ENCODE measurements at places on chromosomes 12 and 14. TPM values are rescaled to one million over a fixed set of nuclear protein-coding genes. Genes with fewer than 3 reads are reported as not detected.
A peak's percentile ranks its signal among the peaks of the same experiment; 100 is the strongest.

Gene GLS2
- 0.13 TPM for polyA plus RNA-seq

DNA sequence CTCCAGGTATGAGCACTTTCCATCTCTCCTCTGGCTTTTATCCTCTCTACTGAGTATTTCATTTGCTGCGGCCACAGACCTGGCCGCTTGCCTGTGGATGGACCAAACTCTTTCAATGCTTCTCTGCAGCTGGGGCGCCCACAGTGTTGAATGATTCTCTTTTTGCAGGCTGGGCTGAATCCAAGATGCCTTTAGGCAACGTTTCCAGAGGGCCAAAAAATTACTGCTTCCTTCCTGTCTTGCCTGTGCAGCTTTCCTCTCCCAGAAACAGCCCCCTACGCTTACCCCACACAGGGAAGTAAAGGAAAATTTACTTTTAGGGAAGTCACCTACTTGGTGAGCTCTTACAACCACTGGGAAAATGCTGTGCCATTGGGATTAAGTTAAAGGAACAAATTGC, 55.6 kb upstream of the JDP2 start:
- no peak for DNase-seq

DNA sequence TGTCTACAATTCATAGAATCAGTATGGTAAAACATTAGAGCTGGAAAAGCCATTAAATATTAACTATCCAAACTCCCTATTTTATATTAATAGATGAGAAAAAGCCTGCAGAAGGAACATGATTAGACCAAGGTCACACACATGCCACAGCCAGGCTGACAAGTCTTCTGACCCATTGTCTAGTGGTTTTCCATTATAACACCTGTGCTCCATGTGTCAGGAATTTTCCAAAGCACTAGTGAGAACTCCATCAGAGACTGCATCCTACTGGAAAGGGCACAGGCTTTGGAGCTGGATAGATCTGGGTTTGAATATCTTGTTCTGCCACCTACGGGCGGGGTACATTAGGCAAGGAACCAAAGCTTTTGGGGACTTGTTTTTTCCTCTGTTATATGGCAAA, 325.5 kb downstream of the RAD51B start:
- no peak for DNase-seq

DNA sequence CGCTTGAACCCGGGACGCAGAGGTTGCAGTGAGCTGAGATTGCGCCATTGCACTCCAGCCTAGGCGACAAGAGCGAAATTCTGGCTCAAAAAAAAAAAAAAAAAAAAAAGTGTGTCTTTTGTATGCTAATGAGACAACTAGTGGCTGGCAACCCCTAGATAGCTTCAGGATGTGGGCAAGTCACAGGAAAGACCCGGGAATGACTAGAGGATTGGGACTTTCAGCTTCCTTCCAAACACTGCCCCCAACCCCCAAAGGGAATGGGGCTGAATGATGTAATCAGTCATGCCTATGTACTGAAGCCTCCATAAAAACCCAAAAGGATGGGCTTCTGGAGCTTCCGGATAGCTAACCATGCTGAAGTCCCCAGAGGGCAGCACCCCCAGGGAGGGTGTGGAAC, 28.6 kb downstream of the USP44 start:
- no peak for DNase-seq

- DNase-seq = no peak
These were observed 163.7 kb upstream of the NOVA1 start for GRCh38 chr14:26761532-26761931.

GRCh38 chr12:126358806-126359205, 1293.6 kb downstream of the AACS start:
- no peak for DNase-seq

Gene AKAP5
- polyA plus RNA-seq = 0.17 TPM

GRCh38 chr14:25247609-25248008, 197.7 kb upstream of the STXBP6 start:
- no peak for DNase-seq

GRCh38 chr12:162467-163307, 51.3 kb downstream of the SLC6A12 start:
- DNase-seq = no peak

DNA sequence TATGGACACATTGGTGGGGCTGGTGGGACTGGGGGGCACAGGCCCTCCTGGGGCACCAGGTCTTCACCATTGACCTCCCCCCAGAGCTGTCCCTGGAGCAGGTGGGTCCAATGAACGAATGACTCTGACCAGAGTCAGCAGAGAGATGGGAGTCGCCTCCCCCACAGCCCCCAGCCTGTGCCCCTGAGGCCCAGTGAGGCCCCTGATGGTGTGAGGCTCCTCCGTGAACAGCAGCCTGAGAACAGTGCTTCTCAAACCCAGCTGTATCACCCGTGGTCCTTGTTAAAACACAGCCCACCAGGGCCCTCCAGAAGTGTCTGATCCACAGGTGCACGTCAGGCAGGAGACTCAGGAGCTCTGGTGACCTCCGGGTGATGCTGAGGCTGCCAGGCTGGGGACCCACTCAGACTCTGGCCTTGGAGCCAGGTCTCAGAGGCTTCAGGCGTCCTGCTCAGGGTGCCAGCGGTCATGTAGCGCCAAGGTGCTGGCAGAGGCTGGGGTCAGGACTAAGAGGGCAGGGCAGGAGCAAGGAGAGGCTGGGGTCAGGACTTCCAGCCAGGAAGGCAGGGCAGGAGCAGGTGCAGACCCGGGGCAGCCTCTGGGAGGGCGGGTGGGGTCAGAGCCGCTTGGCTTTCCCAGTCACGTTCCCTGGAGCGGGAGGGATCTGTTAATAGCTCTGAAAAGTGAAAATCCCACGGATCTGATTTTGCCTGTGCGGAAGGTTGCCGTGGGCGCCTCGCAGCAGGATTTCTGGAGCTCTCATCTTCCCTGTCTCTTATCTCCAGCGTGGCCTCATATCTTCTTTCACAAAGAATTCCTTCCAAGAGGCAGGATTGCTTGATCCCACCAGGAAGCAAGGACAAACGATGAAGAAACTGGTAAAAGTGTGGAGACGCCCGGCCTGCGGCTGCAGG, 35.0 kb downstream of the GALNT9 start:
- DNase-seq = no peak

Gene KRT83
- polyA plus RNA-seq = 0.07 TPM

Gene REC8
- 2.7 TPM for polyA plus RNA-seq

DNA sequence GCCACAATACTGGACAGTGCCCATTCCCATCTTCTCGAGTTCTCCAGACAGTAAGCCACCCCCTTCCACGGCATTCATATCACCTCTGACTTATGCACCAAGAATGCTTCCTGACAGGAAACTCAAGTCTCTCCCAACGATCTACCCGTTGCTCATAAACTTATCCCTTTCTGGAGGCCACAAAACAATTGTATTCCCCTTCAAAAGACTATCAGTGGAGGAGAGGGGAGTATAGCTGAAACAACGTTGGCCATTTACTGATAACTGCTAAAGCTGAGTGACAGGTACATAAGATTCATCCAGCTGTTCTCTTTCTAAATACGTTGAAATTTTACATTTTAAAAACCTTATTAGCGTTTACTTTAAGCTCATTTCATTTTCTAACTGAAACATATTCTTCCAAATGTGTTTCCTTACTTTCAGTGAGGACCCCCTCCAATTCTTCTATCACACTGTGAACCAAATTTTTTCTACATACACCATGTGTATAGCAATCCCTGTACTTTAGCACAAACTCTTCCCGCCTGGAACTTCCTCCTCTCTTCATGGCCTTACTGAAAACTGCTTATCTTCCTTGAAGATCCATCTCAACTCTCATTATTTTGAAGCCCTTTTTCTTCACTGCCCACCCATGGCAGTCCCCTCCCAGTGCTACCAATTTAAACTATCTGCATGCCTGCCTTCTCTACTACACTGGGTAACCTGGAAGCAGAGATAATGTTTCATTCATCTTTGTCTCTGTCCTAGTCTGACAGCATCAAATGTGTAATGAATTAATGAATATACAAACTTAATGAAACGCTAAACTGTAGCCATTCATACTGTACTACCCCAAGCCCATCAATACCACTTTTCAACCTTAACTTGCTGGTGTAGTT, 28.8 kb downstream of the ATXN2 start:
- peak; percentile 50 for DNase-seq

- DNase-seq = no peak
These were observed 51.4 kb downstream of the TMEM132C start for GRCh38 chr12:128318341-128318740.

DNA sequence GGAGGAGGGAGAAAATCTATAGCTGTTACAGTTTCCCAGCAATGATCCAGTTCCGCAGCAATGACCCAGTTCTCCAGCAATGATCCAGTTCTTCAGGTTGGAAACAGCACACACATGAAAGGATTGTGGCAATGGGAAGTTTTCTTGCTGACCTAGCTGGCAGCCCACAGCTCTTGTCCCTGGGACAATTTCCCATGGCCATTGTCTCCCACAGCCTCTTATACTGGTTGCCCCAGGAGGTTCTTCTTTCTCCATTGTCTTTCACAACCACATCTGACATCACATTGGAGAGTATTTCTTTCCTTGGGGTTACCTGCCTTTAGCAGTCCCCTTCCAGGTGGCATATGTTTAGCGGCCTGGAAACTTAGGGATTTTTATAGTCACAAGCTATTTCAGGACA, 209.8 kb upstream of the PLEKHG7 start:
- no peak for DNase-seq

Gene WNT5B
- polyA plus RNA-seq = 38.7 TPM

DNA sequence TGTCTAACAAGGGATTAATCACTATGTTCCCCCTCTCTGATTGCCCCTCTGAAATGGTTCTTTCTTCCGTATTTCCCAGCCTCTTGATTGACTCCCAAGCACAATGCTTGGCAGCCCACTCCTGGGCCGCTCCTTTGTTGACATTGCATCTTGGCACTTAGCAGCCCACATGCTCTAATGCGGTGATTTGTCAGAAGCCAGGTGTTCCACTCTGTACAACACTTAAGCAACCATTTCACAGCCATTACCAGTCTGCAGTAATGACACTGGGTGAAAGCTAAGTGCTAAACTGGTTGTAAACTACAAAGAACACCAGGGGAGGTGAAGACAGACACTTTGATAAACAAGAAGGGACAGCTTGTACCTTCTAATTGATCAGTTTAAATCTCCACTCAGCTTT, 353.5 kb downstream of the TMEM132D start:
- DNase-seq = no peak

Gene VWF
- polyA plus RNA-seq = 0.06 TPM

Gene CNOT2
- polyA plus RNA-seq = 56.9 TPM

DNA sequence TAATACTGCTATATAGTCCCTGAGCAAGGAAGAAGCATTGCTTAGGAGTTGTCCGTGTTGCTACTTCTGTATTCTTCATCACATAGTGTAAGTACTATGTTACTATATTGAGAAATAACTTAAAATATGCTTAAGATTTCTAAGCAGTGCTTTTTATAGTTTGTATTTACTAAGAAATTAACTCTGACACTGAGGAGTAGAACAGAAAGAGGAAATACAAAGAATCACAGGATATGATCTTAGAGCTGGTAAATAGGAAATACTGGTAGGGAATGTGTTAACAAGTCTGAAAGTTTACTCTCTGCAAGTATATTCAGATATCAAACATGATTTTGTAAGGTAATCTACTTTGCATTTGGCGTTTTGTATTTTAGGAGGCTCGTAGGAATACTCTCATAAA, 15.5 kb downstream of the XPOT start:
- DNase-seq = no peak

Gene SLC6A12
- polyA plus RNA-seq = not detected

- no peak for DNase-seq
These were observed 229.1 kb upstream of the RTL1 start for GRCh38 chr14:101132588-101132987.

GRCh38 chr12:85825746-85826145, 10.5 kb downstream of the RASSF9 start:
- no peak for DNase-seq

Gene COCH
- 0.18 TPM for polyA plus RNA-seq

Gene SLC41A2
- 1.2 TPM for polyA plus RNA-seq

- DNase-seq = no peak
These were observed 24.5 kb downstream of the WDR20 start for GRCh38 chr14:102164241-102164641.

Gene C12orf50
- polyA plus RNA-seq = not detected

GRCh38 chr14:64364907-64365306, 23.2 kb upstream of the MTHFD1 start:
- DNase-seq = no peak

DNA sequence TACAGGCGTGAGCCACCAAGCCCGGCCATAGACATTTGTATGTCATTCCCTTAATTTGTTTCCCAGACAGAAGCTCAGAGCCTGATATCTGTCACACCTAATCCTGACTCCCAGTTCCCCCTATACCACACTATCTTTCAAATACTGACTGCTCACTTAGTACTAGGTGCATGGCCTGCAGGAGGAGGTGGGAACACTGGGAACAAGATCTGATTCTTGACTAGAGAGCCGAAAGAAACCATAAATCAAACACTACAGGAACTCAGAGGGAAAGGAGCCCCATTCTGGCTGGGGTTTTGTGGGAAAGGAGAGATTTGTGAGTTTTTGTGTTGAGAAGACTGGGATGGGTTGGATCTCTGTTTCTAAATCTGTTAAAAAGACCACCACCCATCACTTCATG, 4.9 kb downstream of the KHNYN start:
- no peak for DNase-seq

Gene LRP1
- 117 TPM for polyA plus RNA-seq

GRCh38 chr14:23800811-23801210, 152.8 kb upstream of the DHRS4 start:
- DNase-seq = no peak

DNA sequence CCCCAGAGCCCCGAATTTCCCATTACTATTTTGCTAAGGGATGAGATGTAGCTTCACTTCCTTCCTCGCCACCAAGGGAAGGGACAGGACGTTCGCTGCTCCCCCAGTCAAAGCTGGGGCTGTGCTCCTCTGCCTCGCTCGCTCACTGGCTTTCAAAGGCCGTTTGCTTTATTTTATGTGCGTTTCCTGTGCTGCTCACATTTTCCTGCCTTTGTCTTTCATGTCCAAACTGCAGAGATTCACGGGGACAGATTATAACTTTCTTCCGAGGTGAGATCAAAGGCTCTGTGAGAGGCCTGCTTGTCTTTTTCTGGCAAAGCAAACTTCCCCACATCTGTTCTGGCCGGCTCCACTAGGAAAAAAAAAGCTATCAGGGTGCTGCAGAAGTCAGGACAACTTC, 76.0 kb upstream of the FZD10 start:
- no peak for DNase-seq

Gene ERO1A
- 21.0 TPM for polyA plus RNA-seq

- no peak for DNase-seq
These were observed 4.7 kb upstream of the RHOF start for GRCh38 chr12:121797937-121798786.

- DNase-seq = no peak
These were observed 43.3 kb upstream of the MBIP start for GRCh38 chr14:36363704-36364103.

- no peak for DNase-seq
These were observed 1.2 kb downstream of the NTN4 start for GRCh38 chr12:95789126-95790032.

DNA sequence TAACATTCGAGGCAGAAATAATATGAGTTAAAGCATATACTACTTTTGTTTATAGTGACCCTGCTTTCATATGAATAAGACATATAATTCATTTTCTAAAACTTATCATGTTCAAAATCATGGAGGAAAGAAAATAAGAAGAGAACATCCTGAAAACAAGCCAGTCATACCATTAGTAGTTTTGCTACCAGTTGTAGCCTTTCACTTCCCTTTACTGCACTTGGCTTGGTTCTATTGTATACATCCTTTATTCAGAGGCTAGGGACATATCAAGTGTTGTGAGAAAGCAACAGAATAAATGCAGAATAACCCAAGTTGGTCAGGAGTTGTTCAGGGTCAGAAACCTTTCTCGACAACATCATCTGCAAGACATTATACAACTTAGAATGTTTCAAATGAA, 598.7 kb downstream of the SOX5 start:
- no peak for DNase-seq
